ENCODE measurements at places on chromosomes 2 and 18. TPM values are rescaled to one million over a fixed set of nuclear protein-coding genes. Genes with fewer than 3 reads are reported as not detected.

GRCh38 chr18:43001821-43002220 is 113.7 kb downstream of the RIT2 start:
- DNase-seq, result no peak

- DNase-seq, result no peak
Observed at GRCh38 chr2:241649404-241649803, 11.9 kb downstream of the ATG4B start.

- DNase-seq, result no peak
Observed at GRCh38 chr18:58562999-58563667, 65.8 kb downstream of the ALPK2 start.

- DNase-seq, result no peak
Observed at GRCh38 chr18:10378688-10379420, 75.6 kb upstream of the APCDD1 start.

- no peak for DNase-seq
Observed at GRCh38 chr2:145352484-145352883, 832.6 kb upstream of the ZEB2 start.

DNA sequence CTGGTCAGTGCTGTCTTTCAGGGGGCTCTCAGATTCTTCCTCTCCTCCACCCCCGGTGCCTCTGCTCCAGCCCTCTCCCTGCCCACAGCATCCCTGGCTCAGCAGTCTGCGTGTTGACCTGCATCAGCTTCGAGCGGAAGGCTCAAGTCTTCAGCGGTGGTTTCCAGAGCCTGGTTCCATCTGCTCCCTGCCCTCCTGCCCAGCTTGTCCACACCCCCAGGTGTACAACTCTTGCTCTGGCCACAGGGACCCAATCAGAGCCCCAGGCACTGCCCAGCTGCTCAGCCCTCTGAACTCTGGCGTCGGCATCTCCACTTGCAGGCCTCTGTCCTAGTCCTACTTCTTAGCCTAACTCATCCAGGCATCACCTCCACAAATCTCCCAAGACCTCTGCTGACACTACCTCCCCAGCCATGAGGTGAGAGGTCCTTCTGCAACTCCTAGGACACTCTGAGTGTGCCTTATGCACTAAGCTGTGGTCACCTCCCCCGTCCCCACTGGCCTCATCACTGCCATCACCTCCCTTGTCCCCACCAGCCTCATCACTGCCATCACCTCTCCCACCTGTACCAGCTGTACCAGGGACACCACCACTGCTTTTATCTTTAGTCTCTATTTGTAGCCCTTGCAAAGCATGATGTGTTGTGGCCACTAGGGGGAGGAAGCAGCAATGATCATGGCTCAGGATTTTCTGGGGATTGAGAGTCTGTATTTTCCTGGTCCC is 60.9 kb downstream of the EDAR start:
- DNase-seq, result peak; percentile 58

- DNase-seq, result no peak
Observed at GRCh38 chr18:12321333-12321732, 13.3 kb downstream of the TUBB6 start.

- DNase-seq, result no peak
Observed at GRCh38 chr18:49274188-49274714, 186.2 kb downstream of the DYM start.

The TMEM37 gene
- not detected for total RNA-seq

The ACAA2 gene
- total RNA-seq, result 93.8 TPM

The DPP4 gene
- 0.17 TPM for total RNA-seq

The MYL1 gene
- not detected for total RNA-seq

The FHL2 gene
- 173 TPM for total RNA-seq

The UGT1A3 gene
- not detected for total RNA-seq

The ST6GAL2 gene
- total RNA-seq, result 21.9 TPM
